ENCODE measurements at places on chromosomes 2 and 18.

DNA sequence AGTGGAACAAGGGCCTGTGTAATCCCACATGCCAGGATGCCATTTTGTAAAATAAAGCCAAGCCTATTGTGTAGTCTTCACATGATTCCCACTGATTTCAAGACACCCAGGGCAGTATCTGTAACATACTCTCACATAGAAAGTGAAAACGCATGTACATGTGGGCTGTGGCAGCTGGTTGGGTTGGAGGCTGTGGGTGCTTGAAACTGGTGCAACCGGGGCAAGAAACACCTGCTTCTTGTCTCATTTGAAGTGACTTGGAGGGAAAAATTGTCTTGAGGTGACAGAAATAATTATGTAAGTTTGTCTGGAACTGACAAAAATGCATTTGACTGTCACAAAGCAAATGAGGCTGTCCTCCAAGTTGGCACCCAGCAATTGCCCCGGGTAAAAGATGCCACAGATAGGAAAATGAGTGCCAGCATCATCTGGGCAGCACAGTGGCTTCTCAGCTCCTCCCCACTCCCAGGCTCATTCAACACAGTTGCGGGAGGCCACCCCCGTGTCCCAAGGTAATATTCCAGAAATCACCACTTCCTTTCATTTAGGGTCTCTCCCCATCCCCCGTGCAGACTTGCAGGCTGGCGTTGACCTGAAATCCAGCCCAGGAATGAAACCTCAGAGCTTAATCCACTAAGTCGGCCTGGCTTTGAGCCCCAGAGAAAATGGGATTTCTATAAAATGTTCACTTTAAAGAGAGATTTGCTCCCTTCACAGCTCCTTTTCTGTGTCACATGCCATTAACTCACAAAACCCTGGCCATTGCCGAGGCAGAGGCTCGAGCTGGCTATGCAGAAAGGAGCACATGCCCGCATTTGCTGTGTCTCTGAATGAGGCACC lies 293.9 kb upstream of the PARD3B start:
- no peak for DNase-seq

- DNase-seq: no peak
Measured at GRCh38 chr2:166293984-166294383, 81.8 kb downstream of the SCN9A start.

DNA sequence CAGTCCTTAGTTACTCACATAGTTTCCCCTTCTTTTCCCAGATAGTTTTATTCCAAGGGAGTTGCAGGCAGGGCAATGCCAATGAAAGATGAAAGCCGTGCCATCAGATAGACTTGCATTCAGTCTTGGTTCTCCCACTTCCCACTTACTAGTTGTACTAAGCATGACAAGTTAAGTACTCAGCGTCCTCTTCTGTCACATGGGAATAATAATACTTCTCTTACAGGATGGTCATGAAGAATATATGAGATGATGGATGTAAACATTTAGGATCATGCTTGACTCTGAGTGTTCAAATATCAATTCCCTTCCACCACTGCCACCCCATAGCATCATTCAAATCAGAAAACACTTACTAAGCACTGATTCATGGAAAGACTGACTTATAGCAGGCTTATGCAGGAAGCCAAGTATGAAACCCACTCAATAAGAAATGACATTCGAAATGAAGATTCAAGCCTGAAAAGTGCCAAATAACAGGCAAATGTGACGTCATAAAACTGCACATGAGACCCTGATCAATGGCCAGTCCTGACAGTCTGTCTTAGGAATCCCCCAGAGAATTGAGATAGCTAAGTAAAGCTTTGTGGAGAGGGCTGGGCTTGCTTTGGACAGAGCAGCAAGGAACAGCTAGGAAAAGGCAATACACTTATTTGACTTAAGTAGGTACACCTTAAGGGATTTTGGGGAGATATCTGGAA lies 11.1 kb upstream of the EVA1A start:
- DNase-seq: no peak

DNA sequence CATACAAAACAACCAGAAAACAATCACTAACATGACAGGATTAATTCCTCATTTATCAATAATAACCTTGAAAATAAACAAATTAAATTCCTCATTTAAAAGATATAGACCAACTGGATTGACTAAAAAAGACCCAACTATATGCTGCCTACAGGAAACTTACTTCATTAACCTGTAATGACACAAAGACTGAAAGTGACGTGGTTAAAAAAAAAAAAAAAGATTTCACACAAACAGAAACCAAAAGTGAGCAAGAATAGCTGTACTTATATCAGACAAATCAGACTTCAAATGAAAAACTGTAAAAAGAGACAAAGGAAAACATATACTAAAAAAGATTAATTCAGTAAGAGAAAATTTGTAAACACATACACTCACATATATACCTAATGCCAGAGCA lies 201.2 kb downstream of the CCDC178 start:
- no peak for DNase-seq

- no peak for DNase-seq
Measured at GRCh38 chr2:70019096-70019495, 57.7 kb upstream of the ASPRV1 start.

- no peak for DNase-seq
Measured at GRCh38 chr2:73964223-73964622, 20.5 kb upstream of the TET3 start.

- DNase-seq: no peak
Measured at GRCh38 chr2:82491591-82491990, 1967.5 kb downstream of the SUCLG1 start.

DNA sequence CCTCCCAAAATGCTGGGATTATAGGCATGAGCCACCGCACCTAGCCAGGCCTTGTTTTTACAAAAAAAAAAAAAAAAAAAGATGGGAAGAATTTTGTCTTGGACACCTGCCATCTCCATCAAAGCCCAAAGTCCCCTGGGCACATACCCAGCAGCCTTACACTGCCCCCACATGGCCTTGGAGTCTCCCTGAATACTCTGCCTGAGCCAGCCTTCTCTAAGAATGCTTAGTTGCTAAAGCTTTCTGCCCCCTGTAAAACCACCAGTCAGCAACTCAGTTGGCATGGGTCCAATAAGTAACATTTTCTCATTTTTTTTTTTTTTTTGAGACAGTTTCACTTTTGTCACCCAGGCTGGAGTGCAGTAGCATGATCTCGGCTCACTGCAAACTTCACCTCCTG lies 40.6 kb downstream of the SPC25 start:
- peak; percentile 9 for DNase-seq

DNA sequence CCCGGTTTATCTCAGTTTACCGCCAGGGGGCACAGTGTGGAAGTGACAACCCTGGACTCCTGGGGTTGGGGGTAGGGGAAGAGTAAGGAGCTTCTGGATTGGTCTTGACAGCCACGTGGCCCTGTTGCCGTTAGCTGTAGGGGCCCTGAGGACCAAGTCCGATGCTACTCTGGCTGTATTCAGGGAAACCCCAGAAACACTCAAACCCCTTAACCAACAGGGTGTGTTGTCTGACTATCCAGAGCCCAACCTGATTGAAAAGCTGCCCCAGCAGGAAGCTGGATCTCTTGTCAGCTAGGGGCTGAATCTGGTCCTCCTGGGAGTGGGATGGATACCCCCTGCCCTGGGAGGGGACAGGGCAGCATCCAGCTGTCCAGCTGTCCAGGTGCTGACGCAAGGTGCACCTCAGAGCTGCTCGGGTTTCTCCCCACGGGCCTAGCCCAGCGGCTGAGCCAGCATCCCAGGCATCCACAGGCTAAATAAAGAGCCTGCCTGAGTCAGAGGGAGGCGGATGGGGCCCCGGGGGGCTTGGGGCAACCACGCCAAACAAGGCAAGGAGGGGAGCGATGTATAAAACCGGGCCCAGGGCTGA lies 3.1 kb upstream of the GMPPA start:
- peak; percentile 67 for DNase-seq

- DNase-seq: no peak
Measured at GRCh38 chr2:6089474-6089873, 397.3 kb downstream of the SOX11 start.

GRCh38 chr2:205024822-205025518 lies 479.7 kb downstream of the PARD3B start:
- DNase-seq: peak; percentile 71

GRCh38 chr18:14942275-14942674 lies 194.3 kb downstream of the ANKRD30B start:
- DNase-seq: no peak

- no peak for DNase-seq
Measured at GRCh38 chr2:33013684-33014110, 66.9 kb downstream of the LTBP1 start.

GRCh38 chr2:203631068-203631757 lies 75.2 kb upstream of the CD28 start:
- DNase-seq: peak; percentile 36

DNA sequence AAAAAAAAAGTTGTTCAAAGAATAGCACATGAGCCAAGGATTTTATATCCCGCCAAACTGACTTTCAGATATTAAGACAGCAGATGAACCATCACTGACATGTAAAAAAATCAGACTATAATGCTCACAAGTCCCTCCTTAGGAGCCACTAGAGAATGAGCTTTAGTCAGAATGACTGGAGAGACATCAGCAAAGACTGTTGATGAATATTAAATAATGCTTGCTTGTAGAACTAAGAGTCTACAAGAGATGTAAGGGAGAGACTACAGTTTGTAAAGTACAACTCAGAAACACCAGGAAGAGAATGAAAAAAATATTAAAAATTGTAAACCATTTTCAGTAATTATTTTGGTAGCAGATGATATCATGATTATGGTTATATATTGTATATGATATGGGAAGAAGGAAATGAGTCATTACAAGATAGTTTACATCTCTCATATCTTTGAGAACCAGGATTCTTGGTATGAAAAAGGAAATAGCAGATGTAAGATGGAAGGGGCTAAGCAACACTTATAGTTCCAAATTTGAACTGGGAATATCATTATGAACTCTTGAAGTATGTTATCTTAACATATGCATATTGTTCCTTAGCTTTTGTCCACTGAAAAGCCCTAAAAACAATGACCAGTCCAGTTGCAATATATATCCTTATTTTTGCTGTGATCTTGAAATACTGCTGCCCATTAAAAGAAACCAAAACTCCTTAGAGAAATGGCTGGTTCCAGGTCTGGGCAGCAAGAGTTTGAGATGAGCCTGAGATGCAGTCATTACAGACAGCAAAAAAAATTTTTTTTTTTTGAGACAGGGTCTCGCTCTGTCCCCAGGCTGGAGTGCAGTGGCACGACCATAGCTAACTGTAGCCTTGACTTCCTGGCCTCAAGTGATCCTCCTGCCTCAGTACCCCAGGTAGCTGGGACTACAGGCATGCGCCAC lies 55.7 kb downstream of the PTPN2 start:
- no peak for DNase-seq

- no peak for DNase-seq
Measured at GRCh38 chr2:186749219-186749618, 55.4 kb downstream of the FAM171B start.

DNA sequence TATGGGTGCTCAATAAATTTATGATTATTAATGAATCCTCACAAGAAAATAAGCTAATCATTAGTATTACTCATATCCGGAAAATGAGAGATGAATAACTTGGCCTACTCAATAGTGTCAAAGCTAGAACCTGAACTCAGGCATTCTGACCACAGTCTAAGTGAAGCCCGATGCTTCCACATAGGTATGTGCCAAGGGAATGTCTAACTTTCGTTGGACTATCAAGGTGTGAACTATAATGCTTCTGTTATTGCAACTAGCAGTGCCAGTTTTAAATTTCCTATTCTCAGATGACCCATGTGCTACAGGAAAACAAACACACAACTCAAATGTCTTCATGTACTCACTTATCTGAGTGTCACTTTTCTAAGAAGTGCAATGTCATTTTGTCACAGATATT lies 1.8 kb downstream of the BARD1 start:
- DNase-seq: no peak

DNA sequence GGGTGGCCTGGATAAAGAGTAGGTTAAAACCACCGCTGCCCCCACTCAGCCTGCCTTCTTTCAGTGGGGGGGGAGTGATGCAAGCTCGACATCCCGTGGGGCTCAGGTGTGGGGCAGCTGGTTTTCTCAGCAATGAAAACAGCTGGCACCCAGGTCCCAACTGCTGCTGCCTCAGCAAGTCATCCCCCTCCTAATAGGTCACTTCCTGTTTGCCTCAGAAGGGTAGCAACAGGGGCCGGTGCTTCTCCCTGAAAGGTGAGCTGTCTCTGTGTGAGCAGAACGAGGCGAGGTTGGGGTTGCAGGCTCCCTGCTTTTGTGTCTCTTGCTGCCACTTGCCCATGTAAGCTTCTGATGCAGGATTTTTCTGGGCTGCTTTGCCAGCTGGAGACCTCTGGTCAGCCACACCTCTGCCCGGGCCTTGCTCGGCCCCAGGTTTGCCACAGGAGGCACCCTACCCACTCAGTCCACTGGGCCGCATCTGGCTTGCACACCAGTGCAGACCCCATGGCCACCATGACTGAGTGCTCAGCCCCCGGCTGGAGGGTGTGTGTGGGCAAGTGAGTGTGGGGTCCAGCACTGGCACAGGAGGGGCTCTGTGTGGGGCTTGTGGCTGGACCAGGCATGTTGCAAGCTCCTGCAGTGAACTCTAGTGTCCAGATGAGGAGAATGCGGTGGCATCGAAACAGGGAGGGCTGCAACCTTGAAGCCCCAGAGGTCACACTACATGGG lies 11.5 kb upstream of the ASB1 start:
- DNase-seq: no peak

- DNase-seq: no peak
Measured at GRCh38 chr2:215832791-215833190, 180.6 kb downstream of the MREG start.

DNA sequence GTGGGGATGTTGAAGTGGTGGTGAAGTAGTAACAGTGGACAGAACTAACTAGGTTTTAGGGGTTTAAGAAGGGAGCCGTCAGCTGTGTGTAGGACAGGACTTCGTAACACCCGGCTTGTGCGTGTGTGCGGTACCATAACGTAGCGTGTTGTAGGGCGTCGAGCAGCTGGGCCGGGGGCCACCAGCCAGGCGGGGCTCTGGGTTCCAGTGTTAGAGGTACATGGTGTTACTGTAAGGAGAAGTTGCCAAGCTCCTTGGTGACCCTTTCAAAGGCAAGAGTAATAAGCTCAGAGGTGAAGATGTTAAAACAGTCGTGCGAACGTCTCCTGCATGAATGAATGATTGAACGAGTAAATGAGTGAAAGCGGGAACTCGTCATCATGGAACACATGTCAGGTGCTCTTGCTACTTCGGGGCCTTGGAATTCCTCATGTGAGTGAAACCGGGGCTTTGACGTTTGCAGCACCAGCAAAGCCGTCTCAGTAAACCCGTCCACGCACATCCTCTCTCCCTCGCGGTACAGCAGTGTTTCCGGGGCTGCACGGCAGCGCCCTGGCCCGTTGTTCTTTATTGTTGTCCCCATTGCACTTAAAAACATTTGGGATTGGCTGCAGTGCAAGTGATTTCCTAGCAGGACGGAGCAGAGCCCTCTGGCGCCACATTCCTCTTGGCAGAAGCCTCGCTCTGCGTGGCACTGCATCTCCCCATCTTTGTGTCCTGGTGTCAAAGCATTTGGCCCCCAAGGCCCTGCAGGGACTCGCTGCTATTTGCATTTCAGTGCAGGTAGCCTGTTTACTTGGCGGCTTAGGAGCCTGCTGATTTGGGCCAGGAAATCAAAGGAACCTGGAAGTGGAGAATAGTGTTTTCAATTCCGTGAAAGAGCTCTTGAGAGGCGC lies 115.0 kb downstream of the GBX2 start:
- no peak for DNase-seq
